Foreskin keratinocyte (primary cell): ENCODE measurements at places on chromosomes 12 and 14. TPM values are rescaled to one million over a fixed set of nuclear protein-coding genes. Genes with fewer than 3 reads are reported as not detected.

DNA sequence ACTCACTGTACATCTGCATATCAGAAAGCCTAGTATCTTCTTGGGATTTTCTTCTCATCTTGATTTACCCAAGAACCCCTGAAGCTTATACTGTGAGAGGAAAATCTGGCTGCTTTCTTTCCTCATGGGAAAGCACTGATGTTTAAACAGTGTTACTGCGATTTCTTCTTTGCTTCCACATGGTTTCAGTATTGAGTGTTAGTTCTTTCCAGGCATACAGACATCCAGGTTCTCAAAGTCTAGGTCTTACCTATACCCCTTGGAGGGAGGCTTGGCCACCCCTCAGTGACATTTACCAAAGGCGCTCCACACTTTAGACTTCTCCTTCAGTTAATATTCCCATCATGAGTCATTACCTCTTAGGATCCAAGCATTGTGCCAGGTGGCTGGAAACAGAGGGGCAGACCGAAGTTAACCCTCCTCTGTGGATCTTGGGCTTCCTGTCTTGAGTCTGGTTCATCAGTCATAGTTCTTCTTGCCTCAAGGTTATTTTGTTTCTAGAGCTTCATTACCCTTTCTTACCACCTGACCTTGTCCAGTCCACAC lies 79.1 kb downstream of the TMEM117 start:
- no peak for DNase-seq

The FOXG1 gene
- polyA plus RNA-seq = not detected in 2 replicates

The NGB gene
- not detected in 2 replicates for polyA plus RNA-seq

DNA sequence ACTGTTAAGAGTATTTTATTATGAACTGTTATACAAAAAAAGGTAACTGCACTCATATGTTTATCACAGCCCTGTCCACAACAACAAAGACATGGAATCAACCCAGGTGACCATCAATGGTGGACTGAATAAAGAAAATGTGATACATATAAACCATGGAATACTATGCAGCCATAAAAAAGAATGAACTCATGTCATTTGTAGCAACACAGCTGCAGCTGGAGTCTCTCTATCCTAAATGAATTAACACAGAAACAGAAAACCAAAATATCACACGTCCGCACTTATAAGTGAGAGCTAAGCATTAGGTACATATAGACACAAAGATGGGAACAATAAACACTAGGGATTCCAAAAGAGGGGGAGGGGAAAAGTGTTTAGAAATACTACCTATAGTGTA lies 95.8 kb downstream of the BCAT1 start:
- no peak for DNase-seq

GRCh38 chr12:42981379-42981778 lies 391.8 kb upstream of the PRICKLE1 start:
- no peak for DNase-seq

The NEUROD4 gene
- polyA plus RNA-seq = not detected in 2 replicates

GRCh38 chr14:50070840-50071548 lies 45.4 kb downstream of the VCPKMT start:
- no peak for DNase-seq

DNA sequence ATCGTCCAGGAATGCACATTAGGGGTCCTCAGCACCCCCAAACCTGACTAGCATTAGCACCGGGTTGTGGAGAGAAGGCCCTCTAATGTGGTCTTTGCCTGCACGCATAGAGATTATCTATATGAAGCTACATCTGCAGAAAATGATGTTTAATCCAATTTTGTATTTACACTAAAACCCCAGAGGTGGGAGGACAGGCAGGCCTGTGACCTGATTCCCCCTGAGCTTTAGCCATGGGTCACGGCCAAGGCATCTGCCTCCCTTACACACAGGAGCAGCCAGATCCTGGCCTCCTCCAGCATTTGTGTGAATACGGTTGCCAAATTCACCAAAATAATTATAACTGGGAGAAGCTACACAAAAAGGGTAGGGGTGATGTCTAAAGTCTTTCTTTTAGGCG lies 7.0 kb downstream of the APOLD1 start:
- DNase-seq = no peak

DNA sequence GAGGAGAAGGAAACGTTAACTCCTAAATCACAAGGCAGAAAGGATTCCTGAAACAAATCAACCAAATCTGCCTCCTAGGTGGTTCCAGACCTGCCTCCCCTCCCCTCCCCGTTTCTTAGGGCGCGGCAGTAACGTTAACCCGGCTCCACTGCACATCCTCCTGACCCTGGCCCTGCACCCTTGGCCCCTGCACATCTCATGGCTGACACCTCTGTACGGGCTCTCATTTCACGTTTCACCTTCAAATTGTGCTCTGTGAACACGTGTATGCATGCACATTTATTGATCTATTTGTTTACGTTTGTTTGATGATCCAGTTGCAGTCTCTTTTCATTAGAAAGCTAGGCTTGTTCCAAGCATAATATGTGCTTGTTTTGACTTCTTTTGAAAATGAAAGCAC lies 358.1 kb downstream of the ADGRD1 start:
- no peak for DNase-seq

- no peak for DNase-seq
Measured at GRCh38 chr12:3518902-3519301, 27.9 kb downstream of the PRMT8 start.

DNA sequence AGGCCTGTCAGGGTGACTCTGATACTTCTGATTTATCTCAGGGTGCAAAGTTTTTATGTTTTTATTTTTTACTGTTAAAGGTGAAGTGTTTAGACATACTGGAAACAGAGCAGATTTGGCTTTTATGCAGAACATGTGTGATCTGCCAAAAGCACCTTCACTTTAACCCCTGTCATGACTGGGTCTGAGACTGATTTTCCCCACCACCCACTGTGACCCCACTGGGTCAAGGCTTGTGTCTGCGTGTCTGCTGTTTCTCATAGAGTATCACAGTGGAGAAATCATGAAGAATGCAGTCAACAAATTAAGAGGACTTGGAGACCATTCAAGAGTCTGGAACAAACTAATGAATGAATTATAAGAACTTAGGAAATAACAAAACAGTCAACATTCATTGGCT lies 131.2 kb downstream of the SPTSSA start:
- DNase-seq = no peak

The UBR7 gene
- polyA plus RNA-seq = 12.6 and 16.6 TPM in 2 replicates

The PAPOLA gene
- 67.1 and 71.9 TPM in 2 replicates for polyA plus RNA-seq

The KCNMB4 gene
- polyA plus RNA-seq = 0.20 and 1.4 TPM in 2 replicates

DNA sequence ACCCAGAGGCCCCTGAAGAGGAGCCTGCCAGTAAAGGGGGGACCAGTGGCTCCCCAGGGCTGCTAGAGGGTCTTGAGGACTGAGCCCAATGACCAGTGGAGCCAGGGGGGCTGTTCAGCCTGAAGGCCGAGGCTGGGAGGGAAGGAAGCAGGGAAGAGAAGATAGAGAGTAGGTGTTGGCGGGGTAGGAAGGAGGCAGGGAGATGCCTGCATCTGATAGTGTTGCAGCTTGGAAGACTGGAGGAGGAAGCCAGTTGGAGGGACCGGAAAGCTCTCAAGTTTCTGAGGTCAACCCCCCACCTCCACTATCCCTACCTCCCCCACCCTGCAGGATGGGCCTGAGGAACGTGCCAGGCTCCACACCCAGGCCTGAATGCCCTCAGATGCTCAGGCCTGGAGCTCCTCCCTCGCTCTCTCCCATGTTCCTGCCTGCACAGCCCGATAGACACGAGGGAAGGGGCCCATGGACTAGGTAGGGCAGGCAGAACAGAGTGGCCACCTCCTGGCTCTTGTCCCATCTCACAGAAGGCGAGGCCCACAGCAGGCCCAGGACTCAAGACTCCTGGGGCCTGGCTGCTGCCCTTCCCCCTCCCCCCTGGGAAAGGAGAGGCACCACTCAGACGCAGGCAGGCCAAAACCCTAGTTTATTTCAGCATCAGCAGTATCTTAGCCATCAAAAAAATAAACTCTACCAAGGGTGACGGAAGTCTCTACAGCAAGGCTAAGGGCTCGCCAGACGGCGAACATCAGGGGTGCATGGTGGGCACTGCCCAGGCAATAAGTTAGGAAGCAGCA lies 3.4 kb downstream of the CKB start:
- no peak for DNase-seq

- no peak for DNase-seq
Measured at GRCh38 chr12:108240027-108240785, 98.9 kb downstream of the CMKLR1 start.

- peak; percentile 29 for DNase-seq
Measured at GRCh38 chr14:46490238-46490685, 161.3 kb downstream of the RPL10L start.

GRCh38 chr14:90760591-90761316 lies 55.5 kb downstream of the TTC7B start:
- peak; percentile 39 for DNase-seq

DNA sequence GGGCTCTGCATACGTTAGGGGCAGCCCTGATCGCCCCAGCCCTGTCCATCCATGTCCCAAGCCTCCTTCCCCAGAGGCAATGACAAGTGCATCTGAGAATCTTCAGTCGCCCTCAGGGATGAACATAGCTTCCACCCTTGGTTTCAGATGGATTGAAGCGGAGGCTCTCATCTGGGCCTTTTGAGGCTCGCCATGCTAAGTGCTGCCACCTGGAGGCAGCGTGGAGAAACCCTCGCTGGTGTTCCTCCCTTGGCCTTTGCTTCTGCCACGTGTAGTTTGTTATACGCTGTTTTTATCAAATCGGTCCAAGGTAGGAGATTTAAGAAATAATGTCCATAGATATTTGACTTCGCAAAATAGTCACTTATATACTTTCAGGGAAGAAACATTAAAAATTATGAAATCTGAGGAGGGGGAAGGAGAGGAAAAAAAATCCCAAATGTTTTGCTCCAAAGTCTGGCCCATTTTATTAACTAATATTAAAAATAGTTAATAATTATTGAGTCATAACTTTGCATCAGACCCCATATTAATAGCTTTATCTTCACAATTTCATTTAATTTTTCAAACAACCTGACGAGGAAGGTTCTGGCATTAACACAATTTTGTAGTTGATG lies 28.8 kb upstream of the LRRC10 start:
- DNase-seq = peak; percentile 40

DNA sequence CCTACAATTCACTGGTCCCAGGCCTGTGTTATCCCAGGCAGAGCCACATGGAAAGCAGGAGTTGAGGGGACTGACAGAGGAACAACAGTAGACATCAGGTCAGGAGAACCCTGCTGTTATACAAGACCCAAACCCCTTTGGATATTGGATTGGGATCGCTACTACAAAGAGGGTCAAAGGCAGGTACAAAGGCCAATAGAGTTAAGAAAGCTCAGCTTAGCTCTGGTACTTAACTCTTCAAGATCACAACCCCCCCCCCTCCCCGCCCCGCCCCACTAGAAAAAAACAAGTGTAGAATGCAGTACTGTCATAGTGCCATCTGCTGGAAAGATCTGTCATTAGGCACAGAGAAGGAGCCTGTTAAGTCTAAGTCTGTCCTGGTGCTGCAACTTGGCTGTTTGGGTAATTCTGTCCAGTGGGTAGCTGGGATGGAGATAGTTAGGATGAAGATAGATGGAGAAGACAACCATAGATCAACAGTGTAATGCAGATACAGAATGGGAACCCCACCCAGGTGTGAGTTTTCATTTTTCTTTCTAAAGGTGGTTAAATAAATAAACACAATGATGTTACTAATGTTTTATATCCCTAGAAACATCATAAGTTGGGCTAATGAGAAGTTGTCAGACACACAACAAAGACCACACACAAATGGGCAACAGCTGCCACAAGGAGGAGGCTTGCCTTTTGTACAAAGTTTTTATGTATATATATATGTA lies 17.2 kb downstream of the REM2 start:
- no peak for DNase-seq

- no peak for DNase-seq
Measured at GRCh38 chr12:70485704-70486103, 119.6 kb downstream of the KCNMB4 start.

GRCh38 chr14:83217492-83217891 lies 1683.8 kb upstream of the SEL1L start:
- no peak for DNase-seq

DNA sequence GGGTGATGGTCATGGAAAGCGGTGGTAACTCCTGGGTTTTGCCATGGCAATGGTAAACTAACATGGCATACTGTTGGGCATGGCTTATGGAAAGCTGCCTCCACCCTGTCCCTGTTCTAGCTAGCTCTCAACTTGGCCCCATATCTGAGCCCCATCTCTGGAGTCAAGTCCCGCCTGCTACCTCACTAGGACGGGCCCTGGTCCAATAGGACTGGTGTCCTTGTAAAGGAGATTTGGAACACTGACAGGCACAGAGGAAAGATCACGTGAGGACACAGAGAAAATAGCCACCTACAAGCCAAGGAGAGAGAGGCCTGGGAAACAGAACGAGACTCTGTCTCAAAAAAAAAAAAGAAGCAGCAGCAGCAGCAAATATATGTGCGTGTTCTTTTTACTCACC lies 59.8 kb downstream of the RNFT2 start:
- no peak for DNase-seq

The BRMS1L gene
- polyA plus RNA-seq = 5.6 and 7.2 TPM in 2 replicates

The GZMB gene
- not detected in 2 replicates for polyA plus RNA-seq

The CLEC1B gene
- polyA plus RNA-seq = not detected in 2 replicates

The TRPV4 gene
- polyA plus RNA-seq = 0.71 and 1.2 TPM in 2 replicates

The CLMN gene
- 1.9 and 3.2 TPM in 2 replicates for polyA plus RNA-seq

GRCh38 chr14:94774344-94775090 lies 4.6 kb upstream of the GSC start:
- DNase-seq = no peak

DNA sequence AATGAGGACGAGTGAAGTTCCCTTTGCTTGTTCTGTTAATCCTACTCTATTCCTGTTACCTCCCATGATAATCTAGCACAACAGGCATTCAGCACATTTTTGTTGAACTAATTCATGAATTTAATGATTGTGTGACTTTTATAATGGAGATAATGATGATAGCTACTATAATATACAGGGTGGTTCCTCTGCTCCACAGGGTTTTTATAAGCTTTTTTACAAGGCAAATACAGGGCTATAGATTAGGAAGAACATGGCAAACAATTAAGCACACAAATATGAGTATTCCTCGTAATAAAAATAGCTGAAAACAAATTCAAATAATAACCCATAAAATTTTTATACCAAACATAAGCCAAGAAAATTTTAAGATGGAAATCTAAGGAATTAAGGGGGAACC lies 145.6 kb upstream of the TMTC1 start:
- DNase-seq = no peak

DNA sequence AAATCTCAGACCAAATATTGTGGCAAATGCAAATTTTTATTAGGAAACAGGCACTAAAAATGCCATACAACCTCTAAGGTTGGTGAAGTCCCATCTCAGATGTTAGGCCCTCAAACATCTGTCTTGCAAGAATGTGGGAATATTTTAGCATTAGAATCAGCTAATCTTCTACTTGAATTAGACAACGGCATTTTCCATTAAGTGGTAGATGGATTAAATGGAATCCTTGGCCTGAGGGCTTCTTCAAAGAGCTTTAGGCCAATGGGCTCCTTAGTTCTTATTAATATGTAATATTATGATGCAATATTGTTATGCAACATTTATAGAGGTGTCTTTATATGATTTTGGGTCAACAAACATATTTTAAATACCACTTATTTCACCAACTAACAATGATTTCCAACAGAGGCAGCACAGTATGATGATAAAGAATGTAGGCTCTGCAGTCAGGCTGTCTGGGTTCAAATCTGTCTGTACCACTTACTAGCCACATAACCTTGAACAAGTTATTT lies 122.9 kb upstream of the PLEKHA5 start:
- no peak for DNase-seq

The IAPP gene
- polyA plus RNA-seq = not detected in 2 replicates

- peak; percentile 76 for DNase-seq
Measured at GRCh38 chr12:32106517-32107358, at the start of gene BICD1. Gene BICD1 (plus strand): TSS chr12:32106847. CDS start chr12:32107332, 485 bp downstream.
